ENCODE measurements at places on chromosomes 2 and 18.

DNA sequence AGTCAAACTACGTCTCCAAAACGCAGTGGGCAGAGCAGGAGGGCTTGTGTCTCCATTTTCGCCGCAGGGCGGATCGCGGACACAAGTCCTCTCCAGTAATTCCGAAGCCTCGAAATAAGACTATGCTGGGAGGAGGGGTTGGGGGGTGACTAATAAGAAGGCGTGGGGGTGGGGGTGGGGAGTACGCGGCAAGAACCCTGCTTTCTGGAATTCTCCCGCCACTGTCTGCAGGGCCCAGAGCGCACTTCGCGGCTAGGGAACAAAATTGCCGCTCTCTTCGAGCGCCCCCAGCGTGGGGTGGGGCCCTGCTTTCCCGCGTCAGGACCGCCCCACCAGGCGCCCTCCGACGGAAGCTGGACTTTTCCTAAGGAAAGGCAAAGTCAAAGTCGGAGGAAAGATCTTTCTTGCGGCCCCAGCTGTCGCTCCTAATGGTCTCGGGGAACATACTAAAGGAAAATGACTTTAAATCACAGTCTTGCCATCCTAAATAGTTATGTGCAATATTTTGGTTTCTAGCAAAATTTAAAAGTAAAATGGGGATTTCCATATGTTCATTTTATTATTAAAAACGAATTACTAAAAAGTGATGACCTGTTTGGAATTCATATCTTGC is 11.9 kb downstream of the NR4A2 start:
- no peak for DNase-seq

- no peak for DNase-seq
Measured at GRCh38 chr2:86020984-86021383, 84.7 kb downstream of the POLR1A start.

DNA sequence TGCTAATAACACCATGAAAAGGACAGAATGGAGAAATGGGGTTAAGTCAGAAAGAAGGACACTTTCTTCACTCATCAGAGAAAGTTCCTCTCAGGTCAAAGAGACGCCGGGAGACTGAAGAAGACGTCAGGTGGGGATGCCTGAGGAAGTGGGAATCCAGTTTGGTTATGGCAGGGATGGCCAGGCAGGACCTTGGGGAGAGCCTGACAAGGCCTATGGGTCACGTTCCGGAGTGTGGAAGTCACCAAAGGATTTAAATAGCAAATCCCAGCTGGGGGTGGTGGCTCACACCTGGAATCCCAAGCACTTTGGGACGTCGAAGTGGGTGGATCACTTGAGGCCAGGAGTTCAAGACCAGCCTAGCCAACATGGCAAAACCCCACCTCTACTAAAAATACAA is 432.7 kb upstream of the SMIM21 start:
- DNase-seq: no peak

- DNase-seq: no peak
Measured at GRCh38 chr2:33205693-33206434, 259.1 kb downstream of the LTBP1 start.

DNA sequence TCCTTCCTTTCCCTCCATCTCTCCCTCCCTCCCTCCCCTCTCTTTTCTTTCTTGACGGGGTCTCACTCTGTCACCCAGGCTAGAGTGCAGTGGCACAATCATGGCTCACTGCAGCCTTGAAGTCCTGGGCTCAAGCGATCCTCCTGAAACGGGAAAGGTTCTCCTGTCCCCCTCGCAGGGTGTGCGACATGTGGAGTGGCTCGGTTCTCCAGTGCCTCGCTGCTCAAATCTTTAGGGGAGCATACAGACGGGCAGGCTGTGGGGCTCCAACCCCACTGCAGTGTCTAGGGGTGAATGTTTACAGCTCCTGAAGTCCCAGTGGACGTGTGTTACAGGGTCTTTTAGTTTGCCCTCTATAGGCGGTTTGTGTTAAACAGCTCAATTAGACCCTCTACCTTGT is 74.0 kb downstream of the MEX3C start:
- no peak for DNase-seq

DNA sequence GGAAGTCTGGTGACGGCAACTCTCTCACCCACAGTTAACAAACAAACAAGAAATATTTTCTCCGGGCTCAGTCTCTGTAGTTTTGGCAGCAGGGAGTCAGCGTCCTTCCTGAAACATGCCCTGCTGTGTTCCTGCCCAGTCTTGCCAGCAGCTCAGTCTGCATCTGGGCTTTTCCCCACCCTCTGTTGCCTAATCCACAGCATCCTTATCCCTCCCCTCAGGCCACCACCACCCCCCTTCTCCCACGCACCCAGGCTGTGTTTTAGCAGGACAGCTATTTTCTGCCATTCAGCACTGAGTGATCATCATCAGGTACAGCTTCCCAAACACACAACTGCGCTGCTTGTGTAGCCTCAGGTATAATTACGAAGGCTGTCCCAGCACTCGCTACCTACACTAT is 168.2 kb downstream of the DPP10 start:
- DNase-seq: no peak

- no peak for DNase-seq
Measured at GRCh38 chr2:63811063-63811462, 30.6 kb upstream of the UGP2 start.

DNA sequence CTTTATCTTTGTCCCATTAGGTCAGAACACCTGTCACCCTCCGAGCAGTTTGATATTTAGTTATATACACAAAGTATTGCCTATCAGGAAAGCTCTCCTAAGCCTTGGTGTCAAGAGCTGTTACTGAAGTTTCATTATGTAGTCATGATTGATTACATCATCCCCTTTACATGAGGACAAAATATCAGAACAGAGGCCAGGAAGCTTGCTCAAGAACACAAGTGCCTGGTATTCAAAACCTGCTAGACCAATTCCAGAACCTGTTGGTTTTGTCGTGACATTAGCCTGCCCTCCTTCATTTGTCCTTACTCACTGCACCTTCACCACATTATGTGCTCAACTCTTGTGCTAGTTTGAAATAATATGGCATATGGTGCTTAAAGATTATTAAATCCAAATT is 377.1 kb downstream of the CDH19 start:
- no peak for DNase-seq

DNA sequence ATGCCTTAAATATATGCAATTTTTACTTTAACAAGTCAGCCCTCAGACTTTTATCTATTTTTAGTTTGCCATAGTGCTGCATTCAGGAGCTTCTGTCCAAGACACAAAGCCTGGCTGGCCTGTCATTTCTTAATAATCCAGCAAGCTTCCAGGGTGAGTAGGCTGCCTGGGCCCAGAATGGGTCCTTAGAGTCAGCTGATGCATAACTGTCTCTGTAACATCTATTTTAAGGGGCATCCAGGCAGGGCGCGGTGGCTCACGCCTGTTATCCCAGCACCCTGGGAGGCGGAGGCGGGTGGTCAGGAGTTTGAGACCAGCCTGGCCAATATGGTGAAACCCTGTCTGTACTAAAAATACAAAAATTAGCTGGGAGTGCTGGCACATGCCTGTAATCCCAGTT is 11.8 kb upstream of the GNLY start:
- DNase-seq: no peak

DNA sequence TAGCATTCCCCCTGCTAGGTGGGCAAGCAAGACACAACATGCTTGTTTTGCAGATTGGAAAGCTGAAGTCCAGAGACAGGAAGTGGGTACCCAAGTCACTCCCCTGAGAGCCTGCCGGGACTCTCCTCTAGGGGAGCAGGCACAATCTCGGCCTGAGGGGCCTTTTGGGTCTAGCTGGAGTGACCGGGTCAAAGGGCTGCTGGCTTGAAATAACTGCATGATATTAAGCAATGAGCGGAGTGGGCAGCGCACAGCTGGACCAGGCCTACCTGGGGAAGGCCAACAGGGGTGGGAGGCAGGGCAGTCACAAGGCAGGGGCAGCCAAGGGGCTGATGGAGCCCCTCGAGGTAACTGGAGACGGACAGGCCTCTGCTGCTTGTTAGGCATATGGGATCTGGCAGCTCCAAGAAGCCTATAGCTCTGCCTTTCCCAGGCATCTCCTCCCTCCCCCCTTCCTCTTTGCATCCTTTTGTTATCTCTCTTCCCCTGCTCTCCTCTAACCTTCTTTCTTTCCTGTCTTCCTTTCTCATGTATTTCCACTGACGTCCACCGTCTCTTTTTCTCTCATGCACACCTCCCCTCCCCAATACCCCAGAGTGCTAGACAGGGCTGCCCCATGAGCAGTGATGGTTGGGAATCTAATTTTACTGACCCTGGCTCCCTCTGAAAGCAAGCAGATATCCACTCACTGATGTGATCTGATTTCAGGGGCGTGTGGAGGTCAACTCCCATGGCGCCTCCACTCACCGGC is 237.5 kb downstream of the LOXHD1 start:
- no peak for DNase-seq

DNA sequence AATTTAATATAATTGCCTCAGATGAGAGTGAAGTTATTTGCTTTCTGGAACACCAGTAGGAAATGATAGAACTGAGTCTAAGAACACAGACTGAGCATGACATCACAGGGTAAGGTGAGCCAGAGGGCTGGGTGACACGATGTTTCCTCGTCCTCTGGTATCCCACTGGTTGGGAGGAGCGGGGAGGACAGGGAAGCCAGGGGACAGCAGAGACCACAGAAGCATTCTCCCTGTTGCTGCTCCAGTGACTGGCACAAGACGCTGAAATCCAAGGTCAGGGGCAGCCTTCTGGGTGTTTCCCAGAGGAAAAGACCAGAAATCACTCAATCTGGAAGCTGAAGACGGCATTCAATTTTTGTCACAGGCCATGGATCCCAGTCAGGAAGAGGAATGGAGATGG is 363.4 kb upstream of the SOX11 start:
- no peak for DNase-seq

DNA sequence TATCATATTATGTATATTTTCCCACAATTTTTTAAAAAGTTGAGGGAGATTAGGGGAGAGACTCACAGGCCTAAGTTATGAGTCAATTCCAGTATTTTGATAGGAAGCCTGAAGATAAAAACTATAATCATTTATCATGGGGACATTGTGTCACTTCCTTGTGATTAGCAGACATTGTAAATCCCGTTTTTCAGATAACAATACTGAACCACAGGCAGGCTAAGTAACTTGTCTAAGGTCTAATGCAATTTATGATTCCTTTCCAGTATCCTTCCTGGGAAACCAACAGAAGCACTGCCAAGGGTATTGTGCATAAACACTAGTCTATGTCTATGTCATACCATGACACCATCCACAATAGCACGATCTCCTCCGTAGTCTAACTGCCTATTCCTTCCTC is 235.2 kb upstream of the PIK3C3 start:
- no peak for DNase-seq

DNA sequence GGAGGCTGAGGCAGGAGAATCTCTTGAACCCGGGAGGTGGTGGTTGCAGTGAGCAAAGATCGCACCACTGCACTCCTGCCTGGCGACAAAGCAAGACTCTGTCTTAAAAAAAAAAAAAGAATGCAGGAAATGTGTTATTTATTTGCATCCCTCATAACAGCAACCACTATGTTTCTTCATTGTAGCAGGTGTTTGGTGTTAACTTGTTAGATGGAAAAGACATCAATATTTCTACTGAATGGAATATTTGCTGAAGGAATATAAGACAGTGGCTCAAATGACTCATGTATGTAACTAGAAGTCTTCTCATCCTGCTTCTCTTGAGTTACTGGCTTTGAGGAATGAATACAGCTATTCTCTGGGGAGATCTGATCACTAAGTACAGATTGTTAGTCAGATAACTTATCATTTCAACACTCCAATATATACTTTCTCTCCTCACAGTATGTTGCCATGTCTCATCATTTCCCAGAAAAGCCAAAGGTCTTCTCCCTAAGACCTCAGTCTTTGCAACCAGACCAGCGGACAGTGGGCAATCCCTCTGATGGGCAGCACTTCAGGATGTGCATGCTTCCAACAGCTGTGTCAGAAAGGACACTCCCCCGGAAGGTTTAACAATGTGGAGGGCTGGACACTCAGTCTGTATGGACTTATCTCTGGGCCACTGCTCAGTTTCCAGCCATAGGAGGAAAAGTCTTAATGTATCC is 104.4 kb upstream of the STK17B start:
- DNase-seq: no peak

DNA sequence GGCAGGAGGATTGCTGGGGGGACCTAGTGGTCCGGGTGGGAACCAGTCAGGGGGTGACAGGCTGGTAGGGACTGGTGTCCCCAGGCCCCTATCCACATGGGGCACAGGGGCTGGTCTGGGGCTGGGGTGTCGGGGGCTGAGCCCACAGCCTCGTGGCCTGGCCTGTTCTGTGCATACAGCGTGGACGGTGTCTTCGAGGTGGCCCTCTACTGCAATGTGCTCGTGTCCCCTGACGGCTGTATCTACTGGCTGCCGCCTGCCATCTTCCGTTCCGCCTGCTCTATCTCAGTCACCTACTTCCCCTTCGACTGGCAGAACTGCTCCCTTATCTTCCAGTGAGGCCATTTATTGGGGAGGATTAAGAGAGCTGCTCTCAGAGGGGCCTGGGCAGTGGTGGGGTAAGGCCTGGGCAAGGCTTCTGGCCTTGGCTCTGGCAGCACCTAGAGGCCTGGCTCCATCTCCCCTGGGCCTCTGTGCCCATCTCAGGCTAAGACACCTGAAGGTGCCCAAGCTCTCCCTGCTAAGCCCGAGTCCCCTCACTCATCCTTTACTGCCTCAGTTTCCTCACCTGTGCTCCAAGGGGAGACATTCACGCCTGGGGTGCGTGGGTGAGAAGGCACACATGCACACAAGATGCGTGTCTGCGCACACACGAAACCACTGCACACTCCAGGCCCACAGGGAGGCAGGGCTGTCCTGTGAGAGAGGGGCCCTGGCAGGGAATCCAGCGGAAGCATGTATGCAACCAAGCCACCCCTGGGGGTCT is 1.9 kb downstream of the CHRNG start:
- DNase-seq: no peak

DNA sequence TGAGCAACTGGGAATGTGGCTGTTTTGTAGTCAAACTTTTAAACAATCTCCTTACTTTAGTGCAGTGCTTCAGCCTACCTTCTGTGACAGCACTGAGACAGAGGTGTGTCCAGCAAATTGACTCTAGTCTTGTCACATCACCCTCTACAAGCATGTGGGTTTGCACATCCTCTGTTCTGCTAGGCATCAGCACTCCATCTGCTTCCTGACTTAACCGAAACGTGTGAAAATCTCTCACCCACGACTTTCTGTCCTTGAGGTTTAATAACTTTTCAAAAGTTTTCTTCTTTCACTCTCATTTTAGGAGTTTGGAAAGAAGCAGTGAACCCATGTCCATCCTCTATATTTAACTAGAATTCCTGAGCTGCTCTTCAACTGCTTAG is 42.6 kb downstream of the TTR start:
- no peak for DNase-seq

- no peak for DNase-seq
Measured at GRCh38 chr2:232623768-232624765, 9.3 kb upstream of the EFHD1 start.

DNA sequence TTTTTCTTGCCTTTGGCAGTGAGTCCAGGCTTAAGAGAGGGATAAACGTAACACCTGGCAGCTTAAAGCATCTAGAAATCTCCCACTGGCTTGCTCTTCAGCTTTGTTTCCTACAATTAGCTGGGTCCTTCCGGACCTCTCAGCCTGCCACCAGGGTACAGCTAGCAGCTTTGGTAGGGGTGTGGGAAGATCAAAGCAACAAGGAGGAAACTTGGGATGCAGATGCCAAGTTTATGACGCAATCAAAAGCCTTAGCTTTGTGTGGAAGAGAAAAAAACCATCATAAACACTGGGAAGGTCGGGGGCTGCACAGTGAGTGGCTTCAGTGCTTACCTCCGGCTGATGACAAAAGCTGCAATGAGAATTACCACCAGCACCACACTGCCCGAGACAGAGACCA is 116.9 kb downstream of the EPHA4 start:
- no peak for DNase-seq
